ENCODE measurements at places on chromosomes 11 and 22. TPM values are rescaled to one million over a fixed set of nuclear protein-coding genes. Genes with fewer than 3 reads are reported as not detected.

Gene DDX25
- total RNA-seq, result 23.2 TPM

Gene OR4D5
- total RNA-seq, result not detected

Gene SEPTIN5
- total RNA-seq, result 246 TPM

Gene TMEM191C
- 4.4 TPM for total RNA-seq

Gene NTM
- total RNA-seq, result 266 TPM

Gene VWA5A
- total RNA-seq, result 4.1 TPM

Gene BIRC3
- 0.63 TPM for total RNA-seq

Gene ASPHD2
- total RNA-seq, result 12.2 TPM

Gene PNPLA3
- total RNA-seq, result 23.8 TPM

Gene TIGD3
- 3.8 TPM for total RNA-seq

Gene RBMXL2
- total RNA-seq, result 0.31 TPM

Gene APOBEC3A
- total RNA-seq, result not detected

Gene OR10G6
- not detected for total RNA-seq

Gene KBTBD3
- total RNA-seq, result 12.5 TPM

Gene IFITM10
- total RNA-seq, result 0.94 TPM

Gene TTC36
- 7.2 TPM for total RNA-seq

Gene DCDC1
- total RNA-seq, result 1.9 TPM

Gene OLFML1
- total RNA-seq, result 0.94 TPM

Gene TRIM21
- 2.8 TPM for total RNA-seq

Gene NUP50
- 55.1 TPM for total RNA-seq

Gene CTSF
- 47.9 TPM for total RNA-seq

Gene MUC6
- total RNA-seq, result not detected

Gene CCDC73
- total RNA-seq, result not detected

Gene DNAL4
- 17.5 TPM for total RNA-seq

Gene CREB3L1
- total RNA-seq, result 1.3 TPM

Gene LRRC74B
- total RNA-seq, result 0.31 TPM

Gene EHF
- total RNA-seq, result not detected

Gene OR8B3
- total RNA-seq, result not detected

Gene DNAJB13
- total RNA-seq, result 1.3 TPM

Gene CHRM4
- 3.1 TPM for total RNA-seq

Gene KIAA0930
- 47.0 TPM for total RNA-seq

Gene OR51B4
- total RNA-seq, result 0.94 TPM

Gene ASRGL1
- total RNA-seq, result 52.9 TPM

Gene SLC37A2
- total RNA-seq, result 1.9 TPM

Gene MRGPRX3
- not detected for total RNA-seq

All from parietal lobe (tissue), 2 donors.